ENCODE measurements at places on chromosomes 1 and 21. TPM values are rescaled to one million over a fixed set of nuclear protein-coding genes. Genes with fewer than 3 reads are reported as not detected.
A peak's percentile ranks its signal among the peaks of the same experiment; 100 is the strongest.

CPLANE2 gene
- total RNA-seq, result 9.6 TPM

- no peak for DNase-seq
Measured at GRCh38 chr1:10791105-10791951, 5.1 kb downstream of the CASZ1 start.

FAM110D gene
- not detected for total RNA-seq

FMN2 gene
- 4.6 TPM for total RNA-seq

DNA sequence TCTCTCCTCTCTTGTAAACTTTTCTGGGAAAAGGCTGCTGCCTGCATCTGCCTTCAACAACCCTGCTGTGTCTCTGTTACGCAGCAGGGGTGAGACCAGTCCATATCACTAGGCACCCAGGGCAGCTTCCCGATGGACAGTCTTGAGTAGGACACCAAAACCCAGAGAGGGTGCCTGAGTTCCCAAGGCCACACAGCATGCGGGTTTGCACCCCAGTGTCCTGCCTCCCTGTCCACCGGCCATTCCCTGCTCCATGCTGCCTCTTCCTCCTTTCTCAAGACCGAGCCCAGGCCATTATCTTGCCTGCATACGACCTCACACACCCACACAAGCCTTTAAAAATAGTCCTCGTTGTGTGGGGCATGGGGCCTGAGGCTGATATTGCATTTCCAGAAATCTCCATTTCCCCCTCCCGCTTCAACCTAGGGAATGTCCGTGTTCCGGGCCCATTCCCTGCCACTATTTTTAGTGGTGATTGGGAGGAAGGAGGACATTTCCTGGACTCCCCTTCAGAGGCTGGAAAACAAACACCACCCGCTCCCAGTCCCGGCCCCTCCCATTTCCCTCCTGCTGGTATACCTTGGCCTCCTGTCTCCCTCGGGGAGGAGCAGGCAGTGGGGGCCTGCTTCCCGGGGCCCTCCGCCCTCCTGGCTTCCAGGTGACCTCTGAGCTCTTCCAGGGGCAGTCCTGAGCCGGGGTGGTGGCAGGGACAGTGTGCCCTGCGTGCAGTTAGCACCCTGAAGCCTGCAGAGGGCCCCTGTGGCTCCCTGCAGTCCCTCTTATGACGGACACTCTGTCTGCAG, 132.4 kb upstream of the TMEM51 start:
- DNase-seq, result no peak

- DNase-seq, result no peak
Measured at GRCh38 chr1:78667939-78668338, 18.3 kb downstream of the IFI44 start.

GRCh38 chr1:69494221-69494620, 73.5 kb upstream of the LRRC7 start:
- DNase-seq, result peak; percentile 33

GRCh38 chr21:46091118-46091517, 6.8 kb upstream of the COL6A2 start:
- DNase-seq, result no peak

- DNase-seq, result no peak
Measured at GRCh38 chr1:239058190-239058589, 328.2 kb upstream of the CHRM3 start.

RXRG gene
- total RNA-seq, result not detected

WLS gene
- 15.3 TPM for total RNA-seq

DNA sequence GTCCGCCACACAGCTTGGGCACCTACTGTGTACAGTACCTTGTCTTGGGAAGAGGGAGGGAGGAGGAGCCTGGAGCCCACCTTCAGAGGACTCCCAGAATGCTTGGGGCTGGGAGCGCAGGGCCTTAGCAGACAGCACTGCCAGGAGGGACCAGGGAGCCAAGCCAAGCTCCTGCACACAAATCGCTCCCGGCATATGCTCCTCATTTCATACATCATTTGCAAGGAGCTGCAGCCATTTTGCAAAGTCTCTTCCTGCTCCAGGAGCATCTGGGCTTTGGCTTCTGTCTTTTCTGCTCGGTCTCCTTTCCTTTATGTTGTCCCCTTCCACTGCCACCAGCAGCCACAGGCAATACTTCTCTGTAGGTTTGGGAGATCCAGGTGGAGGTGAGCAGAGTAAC, 175.2 kb upstream of the ZC3H12A start:
- DNase-seq, result no peak

DNA sequence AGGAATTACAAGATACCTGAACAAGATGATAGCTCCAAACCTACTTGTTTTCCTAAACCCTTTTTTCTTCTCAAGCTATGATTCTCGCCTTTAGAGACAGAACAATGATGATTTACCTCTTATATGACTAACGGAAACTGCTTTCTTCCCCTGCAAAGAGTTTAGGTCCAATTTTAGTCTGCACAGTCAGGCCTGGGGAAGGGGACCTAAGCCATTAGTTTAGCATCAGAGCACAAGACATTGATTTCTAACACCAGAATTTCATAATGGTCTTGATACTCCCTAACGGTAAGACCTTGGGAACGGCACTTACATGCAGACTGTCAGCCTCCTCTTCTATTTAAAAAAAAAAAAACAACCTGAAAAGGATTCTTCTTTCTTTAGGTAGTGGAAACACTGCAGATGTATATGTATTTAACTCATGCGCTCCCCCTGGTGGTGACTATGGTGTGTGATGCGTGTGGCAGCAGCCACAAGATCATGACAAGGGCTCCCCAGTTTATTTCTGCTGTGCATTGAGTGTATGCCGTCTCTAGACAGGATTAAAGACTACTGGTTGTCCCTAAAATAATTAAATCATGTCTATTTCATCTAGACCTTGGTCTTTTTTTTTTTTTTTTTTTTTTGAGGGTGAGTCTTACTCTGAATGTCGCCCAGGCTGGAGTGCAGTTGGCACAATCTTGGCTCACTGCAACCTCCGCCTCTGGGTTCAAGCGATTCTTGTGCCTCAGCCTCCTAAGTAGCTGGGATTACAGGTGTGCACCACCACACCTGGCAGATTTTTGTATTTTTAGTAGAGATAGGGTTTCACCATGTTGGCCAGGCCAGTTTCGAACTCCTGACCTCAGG, 37.3 kb upstream of the TMEM222 start:
- DNase-seq, result peak; percentile 89

DNA sequence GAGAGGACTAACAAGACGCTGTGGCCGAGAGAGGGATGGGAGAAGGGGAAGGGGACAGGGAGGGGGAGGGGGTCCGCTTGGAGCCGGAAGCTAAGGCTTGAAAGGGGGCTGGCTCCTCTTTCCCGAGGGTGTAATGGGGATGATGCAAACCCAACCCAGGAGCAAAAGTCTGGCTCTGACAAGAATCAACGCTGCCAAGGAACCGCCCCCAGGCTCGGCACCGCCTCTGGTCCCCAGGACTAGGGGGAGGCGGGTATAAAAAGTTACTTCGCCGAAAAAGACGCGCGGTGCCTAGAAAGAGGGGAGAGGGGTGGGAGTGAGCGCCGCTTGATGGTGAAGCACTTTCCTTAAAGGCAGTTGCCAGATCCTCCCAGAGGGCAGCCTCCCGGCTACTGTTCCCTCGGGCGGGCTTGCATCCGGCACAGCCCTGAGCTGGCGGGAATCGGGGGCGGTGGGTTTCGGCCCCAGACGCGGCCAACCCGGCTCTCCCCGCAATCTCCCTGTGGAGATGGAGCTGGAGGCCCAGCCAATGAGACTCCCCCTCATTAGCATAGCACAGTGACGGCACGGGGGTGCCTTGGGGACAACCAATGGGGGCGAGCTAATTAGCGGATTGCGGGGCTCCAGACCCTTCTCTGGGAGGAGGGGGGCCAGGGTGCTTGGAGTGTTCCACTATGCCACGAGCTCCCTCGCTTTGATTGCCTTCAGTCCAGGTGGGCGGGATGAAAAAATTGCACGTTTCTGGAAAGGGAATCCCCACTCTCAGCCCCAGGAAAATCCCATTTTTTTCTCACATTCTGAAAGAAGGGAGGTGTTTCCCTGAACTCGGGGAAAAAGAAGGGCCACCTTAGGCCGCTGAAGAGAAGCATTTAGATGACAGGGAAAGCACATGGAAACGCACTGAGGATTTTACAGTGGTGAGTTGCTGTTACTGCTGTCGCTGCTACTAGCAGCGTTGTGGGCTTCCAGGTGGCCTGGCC, at the start of gene KCNT2:
Gene KCNT2, minus strand, starts transcription at position 51 of the 980 bp plus-strand sequence. CDS start 131 bp downstream, outside the sequence.
- DNase-seq, result no peak

GPR89A gene
- 38.3 TPM for total RNA-seq

IVL gene
- total RNA-seq, result 1.0 TPM

CACNA1E gene
- not detected for total RNA-seq

- DNase-seq, result no peak
Measured at GRCh38 chr1:38990386-38990737, 714 bp upstream of the AKIRIN1 start.

DNA sequence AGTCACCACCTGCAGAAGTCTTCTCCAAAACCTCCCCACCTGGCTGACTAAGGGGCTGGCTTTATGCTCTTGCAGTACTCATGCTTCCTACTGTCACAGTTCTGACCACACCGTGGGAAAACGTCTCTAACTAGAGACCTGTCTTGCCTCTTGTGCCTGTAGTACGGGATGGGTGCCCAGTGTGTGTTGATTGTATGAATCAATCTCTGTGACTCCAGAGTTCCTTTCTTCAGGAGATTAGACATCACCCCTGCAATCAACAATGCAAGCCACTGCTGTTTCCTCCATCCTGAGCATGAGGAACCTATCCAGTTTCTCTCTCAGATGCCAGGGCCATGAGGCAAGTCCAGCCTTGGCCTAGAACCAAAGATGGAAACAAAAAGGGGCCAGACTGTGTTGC, 64.1 kb downstream of the LRRN2 start:
- peak; percentile 99 for DNase-seq

- DNase-seq, result no peak
Measured at GRCh38 chr1:111770916-111771315, 15.2 kb downstream of the DDX20 start.

- no peak for DNase-seq
Measured at GRCh38 chr1:184940694-184941409, 33.5 kb downstream of the NIBAN1 start.

DNA sequence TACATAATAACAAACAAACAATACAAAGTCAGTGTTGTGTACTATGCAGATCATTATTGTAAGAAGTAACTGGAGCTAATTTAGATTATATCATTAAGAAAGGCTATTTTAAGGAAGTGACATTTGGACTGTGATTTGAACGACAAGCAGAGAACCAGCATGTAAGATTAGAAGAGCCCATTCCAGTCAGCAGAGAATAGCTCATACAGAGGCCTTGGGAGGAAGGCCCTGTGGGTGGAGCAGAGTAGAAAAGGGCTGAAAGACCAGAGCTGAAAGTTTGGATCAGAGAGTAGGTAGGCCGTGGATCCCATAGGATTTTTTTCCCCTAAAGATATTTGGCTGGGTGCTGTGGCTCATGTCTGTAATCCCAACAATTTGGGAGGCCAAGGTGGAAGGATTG, 190.1 kb downstream of the OMA1 start:
- DNase-seq, result no peak

- no peak for DNase-seq
Measured at GRCh38 chr1:31763671-31764311, 349 bp downstream of the ADGRB2 start.

LCE1E gene
- total RNA-seq, result not detected

DNA sequence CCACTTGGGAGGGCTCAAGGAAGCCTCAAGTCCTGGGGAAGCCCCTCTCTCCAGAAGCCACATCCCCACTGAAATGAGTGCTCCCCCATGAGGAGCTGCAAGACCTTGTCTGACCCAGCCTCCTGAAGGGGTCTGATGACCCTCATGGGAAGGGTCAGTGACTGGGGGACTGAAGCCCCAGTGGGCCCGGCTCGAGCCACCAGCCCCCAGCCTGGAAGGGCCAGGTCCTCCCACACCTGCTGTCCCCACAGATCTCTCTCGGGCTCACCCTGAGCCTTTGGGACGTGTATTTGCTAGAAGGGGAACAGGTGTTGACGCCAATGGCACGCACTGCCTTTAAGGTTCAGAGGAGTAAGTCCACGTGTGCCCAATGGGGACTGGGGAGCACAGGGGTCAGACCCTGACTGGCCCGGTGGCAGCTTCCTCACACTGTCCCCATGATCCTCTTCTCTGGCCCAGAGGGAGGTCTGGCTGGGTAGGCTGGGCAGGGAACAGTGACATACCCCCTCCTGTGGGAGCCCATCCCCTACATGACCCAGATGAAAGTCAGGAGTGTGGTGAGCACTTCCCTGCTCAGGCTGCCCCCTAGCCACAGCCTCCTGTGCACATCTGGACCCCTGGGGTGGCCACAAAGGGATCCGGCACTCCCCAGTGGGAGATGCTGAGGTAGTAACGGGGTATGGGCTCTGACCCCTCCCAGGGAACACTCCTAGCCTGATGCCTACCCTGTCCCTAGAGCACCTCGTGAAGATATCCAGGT, 12.4 kb upstream of the SRARP start:
- DNase-seq, result no peak

ATAD3C gene
- total RNA-seq, result 1.4 TPM

GRCh38 chr1:165988275-165988674, 160.9 kb downstream of the UCK2 start:
- no peak for DNase-seq

SLC45A3 gene
- 37.6 TPM for total RNA-seq

S100A8 gene
- 0.29 TPM for total RNA-seq

PTPN7 gene
- total RNA-seq, result not detected

DNA sequence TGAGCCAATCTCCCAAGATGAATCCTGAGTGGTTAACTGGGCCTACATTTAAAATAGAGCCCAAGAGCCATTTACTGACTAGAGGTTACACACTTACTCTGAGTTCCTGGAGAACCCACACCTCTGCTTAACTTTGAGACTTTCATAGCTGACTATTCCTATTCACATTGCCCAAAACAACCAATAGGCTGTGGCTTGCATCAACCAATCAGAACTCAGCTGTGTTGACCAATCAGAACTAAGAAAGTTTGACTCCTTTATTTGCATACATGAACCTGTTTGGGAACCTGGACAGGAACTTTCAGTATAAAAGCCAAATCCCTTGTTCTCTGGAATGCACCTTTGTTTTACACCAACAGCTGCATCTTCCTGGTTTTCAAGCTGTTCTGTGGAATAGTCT, 9.5 kb downstream of the ZSWIM5 start:
- DNase-seq, result peak; percentile 33

AADACL3 gene
- total RNA-seq, result not detected

MEX3A gene
- 12.9 TPM for total RNA-seq

GRCh38 chr1:171881442-171881841, 40.1 kb downstream of the DNM3 start:
- no peak for DNase-seq

OR2T2 gene
- not detected for total RNA-seq

TSPAN2 gene
- total RNA-seq, result 1.3 TPM

- DNase-seq, result no peak
Measured at GRCh38 chr1:244102046-244102445, 51.0 kb downstream of the ZBTB18 start.

DNA sequence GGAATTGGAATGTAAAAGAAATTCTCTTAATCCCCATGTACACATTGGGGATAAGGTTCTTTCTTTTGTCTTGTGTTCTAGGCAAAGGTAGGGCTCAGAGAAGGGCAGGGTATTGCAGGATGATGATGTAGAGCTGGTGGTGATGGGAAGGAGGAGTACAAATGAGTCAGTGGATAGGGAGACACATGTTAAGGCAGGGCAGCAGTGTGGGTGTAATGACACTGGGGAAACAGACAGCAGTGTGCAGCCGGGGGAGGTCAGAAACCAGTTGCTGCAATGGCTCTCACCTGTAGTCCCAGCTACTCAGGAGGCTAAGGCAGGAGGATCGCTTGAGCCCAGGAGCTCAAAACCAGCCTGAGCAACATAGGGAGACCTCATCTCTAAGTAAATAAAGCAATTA, 5.1 kb downstream of the NLRP3 start:
- no peak for DNase-seq

All from PC-3 (cell line).